ENCODE measurements at places on chromosomes 11 and 22.

- no peak for DNase-seq
Observed at GRCh38 chr11:78869293-78869692, 294.6 kb upstream of the NARS2 start.

DNA sequence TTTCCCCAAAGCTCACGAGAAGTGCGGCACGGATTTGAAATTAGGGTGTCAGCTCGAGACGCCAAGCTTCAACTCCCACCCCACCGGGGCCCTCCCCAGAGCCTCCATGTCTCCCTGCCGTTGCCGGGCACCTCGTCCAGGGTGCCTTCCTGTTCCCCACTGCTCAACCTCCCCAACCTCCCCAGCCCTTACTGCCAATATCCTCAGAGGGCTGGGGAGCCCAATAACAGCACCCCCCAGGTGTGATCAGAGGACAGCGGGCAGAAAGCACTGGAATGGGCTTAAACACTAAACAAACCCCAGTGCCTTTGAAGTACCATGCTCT lies 1336.4 kb downstream of the TBC1D22A start:
- no peak for DNase-seq

DNA sequence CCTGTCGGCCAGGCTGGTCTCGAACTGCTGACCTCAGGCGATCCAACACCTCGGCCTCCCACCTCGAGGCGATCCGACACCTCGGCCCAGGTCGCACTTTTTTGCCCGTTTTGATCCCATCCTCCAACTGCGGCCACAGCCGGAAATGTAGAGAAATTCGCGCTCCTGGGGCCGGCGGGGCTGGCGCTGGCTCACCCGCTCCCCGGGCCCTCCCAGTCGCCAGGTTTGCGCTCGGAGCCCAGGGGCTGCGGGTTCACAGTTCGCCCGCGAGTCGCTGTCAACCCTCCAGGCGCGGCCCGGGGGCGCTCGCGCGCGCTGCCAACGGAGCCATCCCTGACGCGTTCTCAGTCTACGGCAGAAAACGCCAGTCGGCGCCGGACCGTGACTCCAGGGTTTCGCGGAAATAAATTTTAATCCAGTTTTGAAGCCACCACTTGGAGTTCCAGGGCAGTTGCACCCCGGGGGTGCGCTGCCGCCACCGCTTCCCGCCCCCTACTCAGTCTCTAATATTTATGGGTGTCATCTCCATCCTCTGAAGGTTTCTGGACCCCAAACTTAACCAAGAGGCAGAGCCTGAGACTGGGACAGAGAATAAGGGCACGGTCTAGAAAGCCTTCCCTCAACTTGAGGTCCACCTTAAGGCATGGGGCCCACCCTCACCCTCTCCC lies 1.5 kb upstream of the KLHDC7B start:
- no peak for DNase-seq

- DNase-seq: no peak
Observed at GRCh38 chr11:132314911-132315455, 944.6 kb downstream of the NTM start.

DNA sequence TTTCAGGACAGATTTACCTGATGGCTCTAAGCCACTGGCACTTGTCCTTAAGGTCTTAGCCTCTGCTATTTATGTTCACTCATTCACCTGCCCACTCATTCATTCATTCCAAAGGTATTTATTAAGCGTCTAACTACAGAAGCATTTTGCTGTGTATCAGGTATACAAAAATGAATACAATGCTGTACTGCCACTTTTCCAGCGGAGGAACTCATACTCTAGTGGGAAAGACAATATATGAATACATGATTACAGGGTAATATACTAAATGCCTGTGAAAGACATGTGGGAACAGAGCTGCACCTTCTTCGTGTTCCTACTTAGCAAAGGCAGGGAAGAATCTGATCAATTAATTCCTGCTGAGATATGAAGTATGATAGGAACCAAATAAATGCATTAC lies 43.7 kb downstream of the CLMP start:
- no peak for DNase-seq

- peak; percentile 53 for DNase-seq
Observed at GRCh38 chr22:46001426-46002106, 24.6 kb upstream of the WNT7B start.

DNA sequence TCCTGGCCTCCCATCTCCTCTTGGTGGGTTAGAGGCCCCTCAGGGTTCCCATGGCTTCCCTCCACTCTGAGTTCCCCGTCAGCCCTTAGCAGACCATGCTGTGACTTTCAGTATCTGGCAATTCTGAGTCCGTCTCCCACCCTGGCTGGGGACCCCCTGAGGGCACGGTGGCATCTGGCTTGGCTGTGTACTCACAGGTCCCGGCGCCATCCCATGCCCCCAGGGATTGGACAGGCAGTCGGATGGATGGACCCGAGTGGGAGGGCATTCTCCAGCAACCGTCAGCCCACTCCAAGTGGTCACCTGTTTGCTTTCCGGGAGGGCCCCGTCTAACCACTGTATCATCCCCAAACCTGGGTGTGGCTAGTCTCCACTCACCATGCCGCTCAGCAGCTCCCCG lies 24.0 kb upstream of the ABCC8 start:
- DNase-seq: no peak

- no peak for DNase-seq
Observed at GRCh38 chr11:118572981-118573550, 857 bp downstream of the ARCN1 start.

DNA sequence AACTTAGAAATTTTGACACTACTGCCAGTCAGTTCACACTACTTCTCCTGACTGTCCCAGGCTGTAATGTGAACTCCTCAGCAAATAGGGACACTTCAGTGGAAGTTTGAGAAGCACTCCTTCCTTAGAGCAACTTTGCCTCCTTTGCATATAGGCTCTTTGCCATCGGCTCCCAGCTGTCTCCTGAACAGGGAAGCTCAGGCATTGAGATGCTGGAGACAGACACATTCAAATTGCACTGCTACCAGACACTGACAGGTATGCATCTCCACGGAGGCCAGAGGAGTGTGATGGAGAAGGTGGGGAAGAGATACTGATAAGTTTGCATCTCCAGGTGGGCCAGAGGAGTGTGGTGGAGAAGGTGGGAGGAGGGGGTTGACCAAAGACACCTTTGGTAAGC lies 1.4 kb downstream of the TRAPPC4 start:
- DNase-seq: no peak

- no peak for DNase-seq
Observed at GRCh38 chr22:39289975-39290720, 29.3 kb downstream of the RPL3 start.

DNA sequence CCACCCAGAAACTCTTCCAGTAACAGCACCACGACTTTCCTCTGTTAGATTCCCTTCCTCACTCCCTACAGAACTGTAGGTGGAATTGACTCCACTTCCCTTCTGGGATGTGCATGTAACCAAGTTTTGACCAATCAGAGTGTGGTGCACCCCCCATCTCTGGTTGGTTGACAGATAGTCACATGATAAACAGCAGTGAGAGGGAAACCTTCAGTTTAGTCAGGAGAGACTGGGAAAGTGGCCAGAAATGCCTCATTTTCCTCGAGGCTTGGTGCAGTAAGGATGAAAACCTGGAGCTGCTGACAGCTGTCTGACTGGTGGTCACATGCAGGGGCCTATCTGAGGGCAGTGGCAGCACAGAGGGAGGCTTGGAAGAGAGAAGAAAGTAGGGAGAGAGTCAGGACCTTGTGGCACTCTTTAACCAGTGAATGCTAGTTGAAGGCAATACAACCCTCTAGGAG lies 67.3 kb upstream of the GRK3 start:
- peak; percentile 29 for DNase-seq

- DNase-seq: no peak
Observed at GRCh38 chr11:31912808-31913207, 101.7 kb upstream of the PAX6 start.

GRCh38 chr11:119484741-119485605 lies 62.0 kb upstream of the THY1 start:
- no peak for DNase-seq

GRCh38 chr11:86781546-86781945 lies 18.8 kb upstream of the PRSS23 start:
- DNase-seq: no peak

DNA sequence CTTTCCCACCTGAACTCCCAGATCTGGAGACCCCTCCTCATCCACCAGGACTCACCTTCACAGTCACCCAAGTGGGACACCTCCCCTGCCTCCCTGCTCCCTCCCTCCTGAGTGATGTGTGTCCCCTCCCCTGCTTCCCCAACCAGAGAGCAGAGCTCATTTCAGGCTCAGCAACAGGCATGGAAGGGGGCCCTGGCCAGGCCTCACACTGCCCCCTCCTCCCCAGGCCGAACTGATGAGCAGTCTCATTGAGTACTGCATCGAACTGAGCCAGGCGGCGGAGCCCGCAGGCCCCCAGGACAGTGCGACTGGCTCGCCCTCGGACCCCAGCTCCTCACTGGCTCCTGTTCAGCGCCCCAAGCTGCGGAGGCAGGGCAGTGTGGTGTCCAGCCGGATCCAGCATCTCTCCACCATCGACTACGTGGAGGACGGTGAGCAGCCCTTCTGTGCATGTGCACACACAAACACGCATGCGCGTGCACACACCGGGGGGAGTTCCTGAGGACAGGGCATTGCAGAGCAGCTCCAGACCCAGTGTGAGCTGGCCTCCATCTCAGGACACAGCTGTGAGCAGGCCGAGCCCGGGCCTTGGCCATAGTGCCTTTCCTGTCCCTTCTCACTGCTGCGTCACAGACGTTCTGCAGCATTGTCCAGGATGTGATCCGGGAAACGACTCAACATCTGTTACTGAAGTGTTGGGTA lies 17.8 kb upstream of the NEAT1 start:
- DNase-seq: no peak

DNA sequence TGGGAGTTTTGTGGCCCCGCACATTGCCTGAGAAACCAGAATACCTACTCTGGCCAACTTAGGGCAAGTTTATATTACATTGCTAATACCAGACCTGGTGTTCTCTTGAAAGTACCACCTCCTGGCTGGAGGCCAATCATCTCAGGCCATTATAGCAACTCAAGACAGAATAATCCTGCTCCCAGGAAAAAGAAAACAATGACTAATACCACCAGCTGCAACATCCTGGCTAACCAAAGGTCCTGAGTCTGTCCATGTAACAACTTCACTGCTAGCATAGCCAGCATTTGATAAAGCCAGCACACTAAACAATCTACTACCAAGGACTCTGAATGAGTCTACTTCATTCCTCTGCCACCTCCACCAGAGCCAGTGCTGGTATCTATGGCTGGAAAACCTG lies 1298.7 kb upstream of the CNTN5 start:
- peak; percentile 44 for DNase-seq

DNA sequence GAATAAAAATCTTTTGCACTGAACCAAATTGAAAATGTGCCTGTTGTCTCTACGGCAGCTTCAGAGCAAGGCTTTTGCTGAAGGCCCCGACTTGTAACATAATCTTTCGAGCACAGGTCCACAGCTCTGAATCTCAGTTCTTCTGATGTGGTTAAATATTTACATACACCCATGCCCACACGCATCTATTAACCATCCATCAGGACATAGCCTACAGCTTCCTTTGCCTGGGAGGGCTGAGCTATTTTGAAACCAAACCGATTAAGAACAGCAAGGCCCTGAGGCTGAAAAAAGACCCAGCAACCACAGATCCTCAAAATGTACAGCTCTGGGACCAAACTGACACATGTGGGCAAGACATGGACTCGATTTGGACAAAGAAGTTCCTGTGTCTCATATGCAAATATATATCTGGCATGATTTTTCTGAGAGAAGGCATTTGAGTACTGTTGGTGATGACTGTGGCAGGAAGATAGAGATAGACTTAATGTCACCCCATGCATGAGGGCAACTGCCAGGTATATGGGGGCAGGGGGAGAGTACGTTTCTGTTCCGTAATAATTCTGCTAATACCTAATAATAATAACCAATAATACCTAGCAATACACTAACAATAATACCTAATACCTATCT lies 322.7 kb upstream of the PLET1 start:
- DNase-seq: no peak

- no peak for DNase-seq
Observed at GRCh38 chr22:17436382-17436980, 67.2 kb downstream of the CECR2 start.

DNA sequence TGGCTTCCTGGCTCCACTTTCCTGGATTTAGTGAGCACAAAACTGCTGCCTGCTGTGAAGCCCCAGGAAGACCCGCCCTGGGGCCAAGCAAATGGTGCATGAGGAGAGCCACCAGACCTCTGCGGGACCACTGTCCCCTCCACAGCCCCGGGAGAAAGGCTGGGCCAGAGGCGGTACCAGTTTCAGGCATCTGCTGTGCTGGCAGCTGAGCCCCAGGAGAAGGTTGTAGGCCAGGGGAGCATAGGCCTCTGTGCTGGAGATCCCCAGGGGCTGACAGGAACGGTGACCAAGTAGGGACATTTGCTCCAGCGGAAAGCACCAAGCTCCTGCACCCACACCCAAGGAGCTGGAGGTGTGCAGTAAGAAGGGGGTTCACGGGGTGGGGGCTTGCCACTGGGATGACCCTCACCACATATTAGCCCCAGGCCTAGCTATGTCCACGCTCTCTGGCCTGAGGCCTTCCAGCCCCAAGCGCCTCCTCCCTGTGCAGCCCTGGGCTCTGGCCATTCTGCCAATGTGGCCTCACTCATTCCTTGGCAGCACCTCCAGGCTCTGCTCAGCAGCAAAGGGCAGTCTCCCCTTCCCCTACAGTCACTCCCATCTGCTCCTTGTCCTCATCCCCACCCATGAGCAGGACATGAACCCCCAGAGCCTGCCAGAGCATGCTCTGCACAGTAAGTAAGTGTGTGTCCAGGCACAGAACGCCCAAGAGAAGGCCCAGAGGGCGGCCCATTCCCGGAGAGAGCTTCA lies 24.0 kb upstream of the COMT start:
- DNase-seq: no peak

- DNase-seq: no peak
Observed at GRCh38 chr22:27474711-27475547, 326.6 kb downstream of the MN1 start.

DNA sequence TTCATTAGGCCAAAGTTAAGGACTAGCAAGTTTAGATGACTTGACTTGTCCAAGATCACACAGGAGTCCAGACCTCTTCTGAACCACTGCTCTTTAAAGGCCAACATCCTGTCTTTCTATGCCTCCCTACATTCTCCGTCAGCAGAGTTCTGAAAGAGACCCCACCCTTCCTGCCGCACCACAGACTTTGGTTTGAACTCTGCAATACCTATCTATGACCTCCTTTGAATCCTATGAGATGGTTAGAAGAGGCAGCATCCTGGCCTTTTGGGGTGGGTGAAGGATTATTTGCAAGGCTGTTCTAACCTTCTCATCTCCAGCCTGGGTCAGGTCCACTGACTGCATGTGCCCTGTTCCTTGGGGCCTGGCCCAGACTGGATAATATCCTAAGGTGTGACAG lies 4.3 kb upstream of the RRM1 start:
- DNase-seq: no peak

DNA sequence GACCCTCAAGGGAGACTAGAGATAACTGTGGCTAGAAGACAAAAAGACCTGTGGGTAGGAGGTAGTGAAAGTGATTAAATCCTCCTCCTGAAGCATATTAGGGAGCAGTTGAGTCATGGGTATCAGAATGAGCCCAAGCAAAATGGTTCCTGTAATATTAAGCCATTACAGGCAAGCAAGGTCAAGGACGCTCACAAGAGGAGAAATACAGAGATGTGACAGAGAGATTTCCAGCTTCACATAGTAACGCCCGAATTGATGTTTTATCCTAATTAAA lies 77.7 kb downstream of the FAM76B start:
- no peak for DNase-seq

Measured in DMS 273 treated with DMSO at 0.1 percent for 48 hours (cell line).